ENCODE measurements at places on chromosomes 13 and 19. TPM values are rescaled to one million over a fixed set of nuclear protein-coding genes. Genes with fewer than 3 reads are reported as not detected.

GRCh38 chr19:33366127-33366526 lies 7.4 kb upstream of the CEBPG start:
- no peak for DNase-seq

- peak; percentile 10 for DNase-seq
These were observed 18.5 kb upstream of the ZNF331 start for GRCh38 chr19:53519446-53519845.

GRCh38 chr13:113762538-113762937 lies 3.5 kb downstream of the TMEM255B start:
- no peak for DNase-seq

DNA sequence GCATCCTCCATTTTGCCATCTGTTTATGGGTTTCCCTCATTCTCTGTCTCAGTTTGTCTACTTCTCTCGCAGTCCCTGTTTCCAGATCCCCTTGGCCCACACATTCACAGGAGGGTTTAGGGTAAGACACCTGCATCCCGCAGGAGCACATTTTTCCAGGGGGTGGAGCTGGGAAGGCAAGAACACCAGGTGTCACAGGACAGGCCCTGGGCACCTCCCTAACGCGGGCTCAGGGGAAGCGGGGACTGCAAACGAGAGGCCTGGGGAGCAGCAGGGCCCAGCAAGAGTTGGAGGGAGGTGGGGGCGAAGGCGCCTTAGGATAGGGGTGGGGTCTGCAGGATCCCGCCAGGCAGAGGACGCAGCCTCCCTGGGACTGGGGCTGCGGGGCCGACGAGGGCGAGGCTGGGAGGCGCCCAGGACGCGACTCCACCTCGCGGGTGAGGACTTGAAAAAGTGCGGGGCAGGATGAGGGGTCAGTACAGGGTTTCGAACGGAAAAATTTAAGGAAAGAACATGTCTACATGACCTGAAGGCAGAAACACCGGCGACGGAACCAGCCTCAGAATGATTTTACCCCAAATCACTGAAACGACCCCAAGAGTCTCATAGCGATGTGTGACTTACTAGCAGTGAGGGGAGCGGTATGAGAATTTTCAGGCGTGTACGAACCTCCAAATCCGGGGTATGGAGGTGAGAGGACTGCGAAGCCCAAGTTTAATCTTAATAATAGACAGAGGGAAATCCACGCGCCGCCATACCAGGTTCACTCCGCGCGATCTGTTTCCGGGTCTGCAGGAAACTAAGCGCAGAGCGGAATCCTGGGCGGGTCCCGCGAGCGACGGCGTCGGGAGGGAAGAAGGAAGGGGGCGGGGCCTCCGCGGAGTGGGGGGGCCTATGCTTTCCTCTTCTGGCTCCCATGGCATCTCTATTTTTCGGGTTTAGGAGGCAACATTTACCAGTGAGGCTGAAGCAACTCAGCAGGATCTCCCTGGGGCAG lies 7.1 kb upstream of the ERVV-2 start:
- peak; percentile 17 for DNase-seq

DNA sequence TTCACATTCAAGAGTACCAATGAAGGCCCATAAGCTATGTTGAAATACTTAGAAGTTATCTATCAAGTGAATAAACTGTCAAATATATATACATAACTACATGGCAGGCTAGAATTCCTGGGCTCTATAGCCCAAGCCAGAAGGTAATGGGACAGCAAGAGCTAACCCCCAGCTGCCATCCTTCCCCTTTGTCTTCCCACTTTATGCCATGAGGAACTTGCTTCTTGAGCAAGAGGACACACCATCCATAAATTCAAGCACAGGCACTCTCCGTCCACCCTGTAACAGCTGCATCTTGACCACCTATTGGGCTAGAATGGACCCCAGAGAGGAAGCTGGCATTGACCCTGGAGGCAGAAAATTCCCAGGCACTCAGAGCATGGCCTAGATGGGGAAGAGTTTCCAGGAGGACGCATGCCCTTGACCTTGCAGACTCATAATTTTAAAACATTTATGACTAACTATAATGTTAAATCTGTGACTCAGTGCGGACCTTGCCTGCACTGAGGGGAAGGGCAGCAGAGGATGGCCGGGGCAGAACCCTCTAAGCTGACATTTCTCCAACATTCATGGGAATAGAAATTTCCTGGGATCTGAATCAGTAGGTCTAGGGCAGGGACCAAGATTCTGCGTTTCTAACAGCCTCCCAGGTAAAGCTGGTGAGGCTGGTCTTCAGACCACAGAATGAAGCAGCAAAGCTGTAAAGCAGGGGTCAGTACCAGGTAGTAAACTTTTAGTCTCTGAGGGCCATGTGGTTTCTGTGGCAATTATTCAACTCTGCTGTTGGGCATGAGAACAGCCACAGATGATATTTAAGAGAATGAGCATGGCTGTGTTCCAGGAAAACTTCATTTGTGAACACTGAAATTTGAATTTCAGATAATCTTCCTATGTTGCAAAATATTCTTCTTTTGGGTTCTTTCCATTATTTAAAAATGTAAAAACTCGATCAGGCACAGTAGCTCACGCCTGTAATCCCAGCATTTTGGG lies 71.4 kb upstream of the CLDN10 start:
- DNase-seq, result no peak

DNA sequence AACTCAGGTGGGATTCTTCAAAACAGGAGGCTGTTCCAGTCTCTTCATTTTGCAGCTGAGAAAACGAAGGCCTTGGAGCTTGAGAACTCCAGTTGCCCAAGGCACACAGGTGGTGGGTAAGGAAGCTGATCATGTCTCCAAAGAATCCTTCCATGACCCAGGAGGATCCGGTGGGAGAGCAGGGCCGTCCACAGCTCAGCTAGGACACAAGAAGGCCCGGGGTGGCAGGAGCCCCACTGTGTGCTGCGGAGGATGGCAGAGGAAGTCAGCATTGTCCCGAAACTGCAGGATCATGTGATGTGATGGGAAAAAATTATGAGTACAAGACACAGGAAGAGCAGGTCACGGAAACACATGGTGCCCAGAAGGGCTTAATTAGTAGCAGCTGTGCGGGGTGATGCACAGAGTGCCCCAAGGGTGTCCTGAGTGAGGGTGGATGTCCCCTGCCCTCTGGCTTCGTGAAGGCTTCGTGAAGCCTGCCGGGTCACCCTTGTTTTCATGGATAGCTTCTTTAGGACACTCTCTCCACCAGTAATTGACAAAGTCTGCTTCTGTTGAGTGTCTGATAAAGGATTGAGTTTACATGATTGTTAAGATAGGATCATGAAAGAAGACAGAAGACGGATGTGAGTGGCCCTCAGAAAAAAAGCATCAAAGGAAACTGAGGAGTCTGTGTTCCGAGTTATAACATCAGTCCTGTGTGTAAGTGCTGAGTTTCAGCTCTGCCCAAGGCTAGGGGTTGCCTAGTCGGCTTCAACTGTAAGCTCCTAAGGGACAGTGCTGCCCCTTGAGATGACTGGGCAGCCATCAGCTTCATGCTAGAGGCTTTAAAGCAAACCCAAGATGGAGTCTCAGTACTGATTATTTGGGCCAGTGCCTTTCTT lies 33.8 kb upstream of the SACS start:
- peak; percentile 8 for DNase-seq

DNA sequence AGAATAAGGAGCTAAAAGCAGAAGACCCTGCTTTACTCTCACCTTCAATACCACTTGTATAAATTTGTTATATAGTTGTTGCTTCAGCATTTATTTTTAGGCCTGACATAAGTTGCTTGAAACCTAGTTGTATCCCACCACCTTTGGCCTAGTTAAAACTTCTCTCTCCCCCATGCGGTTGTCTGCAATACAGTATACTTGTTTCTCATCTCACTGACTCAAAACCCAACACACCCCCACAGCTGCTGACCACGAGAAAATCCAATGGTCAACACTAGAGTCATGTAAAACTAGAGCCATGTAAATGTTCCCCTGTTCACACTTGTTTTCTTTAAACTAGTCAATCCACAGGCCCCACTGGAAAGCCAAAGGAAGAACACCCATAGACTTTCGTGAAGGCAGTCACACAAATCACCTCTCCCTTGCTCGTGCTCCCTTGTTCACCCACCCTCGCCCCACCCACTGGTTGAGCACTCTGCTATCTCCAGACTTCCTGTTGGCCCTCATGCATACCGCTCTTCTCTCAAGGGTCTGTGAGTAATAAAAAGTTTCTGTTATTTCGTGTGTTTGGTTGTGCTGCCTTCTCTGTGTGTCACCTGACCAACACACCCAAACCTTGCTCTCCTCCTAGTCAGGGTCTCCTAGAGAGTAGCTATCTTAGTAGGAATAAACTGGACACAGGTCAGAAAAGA lies 12.9 kb upstream of the CCDC169 start:
- no peak for DNase-seq

GRCh38 chr19:5026706-5027273 lies 57.9 kb downstream of the KDM4B start:
- no peak for DNase-seq

DNA sequence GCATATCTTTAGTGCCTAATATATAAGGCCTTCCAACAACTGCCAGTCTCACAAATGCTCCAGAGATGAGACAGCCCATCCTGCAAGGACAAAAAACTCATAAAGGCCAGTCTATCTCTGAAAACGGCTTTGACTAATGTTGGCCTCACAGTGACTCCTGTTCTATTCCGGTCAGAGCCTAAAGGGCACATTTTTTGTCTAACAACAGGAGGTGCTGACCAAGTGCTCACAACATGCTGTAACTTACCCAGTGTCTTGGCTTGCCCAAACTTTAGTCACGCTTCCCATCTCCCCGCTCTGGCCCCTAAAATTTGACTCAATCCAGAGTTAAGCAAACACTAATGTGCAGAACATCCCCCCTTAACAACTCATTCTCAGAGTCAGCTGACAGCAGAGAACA lies 1411.2 kb upstream of the MIR17HG start:
- no peak for DNase-seq

DNA sequence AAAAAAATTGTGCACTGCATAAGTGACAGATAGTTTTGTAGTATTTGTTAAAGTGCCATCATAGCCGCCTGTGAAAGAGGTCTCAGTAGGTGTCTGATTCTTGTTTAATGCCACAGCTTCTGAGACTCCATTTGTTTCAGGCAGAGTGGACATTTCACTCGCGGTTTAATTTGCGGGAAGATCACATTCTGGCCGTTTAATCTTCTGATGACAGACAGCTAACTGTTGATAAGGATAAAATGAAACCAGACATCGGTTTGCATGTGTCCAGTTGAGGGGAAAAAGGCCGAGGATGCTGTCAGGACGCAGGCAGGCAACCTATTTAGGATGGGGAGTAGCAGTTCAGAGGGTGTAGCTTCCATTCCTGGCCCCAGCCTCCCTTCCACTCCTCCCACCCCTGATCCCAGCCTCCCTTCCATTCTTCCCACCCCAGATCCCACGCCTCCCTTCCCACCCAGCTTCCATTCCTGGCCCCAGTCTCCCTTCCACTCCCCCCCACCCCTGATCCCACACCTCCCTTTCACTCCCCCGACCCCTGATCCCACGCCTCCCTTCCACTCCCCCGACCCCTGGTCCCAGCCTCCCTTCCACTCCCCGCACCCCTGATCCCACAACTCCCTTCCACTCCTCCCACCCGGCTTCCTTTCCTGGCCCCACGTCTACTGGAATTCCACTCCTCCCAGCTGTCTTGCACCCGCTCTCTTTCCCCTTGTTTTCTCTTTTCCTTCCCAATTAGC lies 23.8 kb downstream of the ATP11A start:
- DNase-seq, result no peak

GRCh38 chr19:7698583-7698982 lies 3.3 kb downstream of the FCER2 start:
- DNase-seq, result no peak

DNA sequence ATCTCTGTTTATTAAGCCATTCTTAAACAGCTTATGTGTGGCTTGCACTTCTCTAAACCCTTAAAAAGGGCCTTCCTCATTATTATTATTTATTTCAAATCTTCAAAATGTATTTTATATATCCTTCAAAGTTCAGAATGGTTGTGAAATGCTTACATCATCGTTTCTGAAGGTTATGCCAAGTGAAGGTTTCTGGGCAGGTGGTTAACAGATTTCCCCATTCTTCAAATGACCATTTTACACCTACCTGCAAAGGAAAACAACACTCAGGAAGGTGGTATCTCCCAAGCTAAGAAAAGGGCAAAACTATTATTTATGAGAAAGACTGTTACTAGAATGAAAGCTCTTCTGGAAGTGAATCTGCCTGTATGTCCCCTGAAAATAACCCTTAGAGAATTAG lies 191.6 kb downstream of the SHISA2 start:
- no peak for DNase-seq

The ZNF426 gene
- 15.4 TPM for total RNA-seq

The CRTC1 gene
- total RNA-seq, result 12.3 TPM

The B3GNT3 gene
- total RNA-seq, result 1.3 TPM

The CD22 gene
- 1.6 TPM for total RNA-seq

The ATCAY gene
- not detected for total RNA-seq
